MCF 10A (cell line): ENCODE measurements at places on chromosomes 3 and 15. TPM values are rescaled to one million over a fixed set of nuclear protein-coding genes. Genes with fewer than 3 reads are reported as not detected.

Gene PFN2
- 117 and 142 TPM in 2 replicates for total RNA-seq

Gene MKRN2OS
- 0.37 and 0.47 TPM in 2 replicates for total RNA-seq

DNA sequence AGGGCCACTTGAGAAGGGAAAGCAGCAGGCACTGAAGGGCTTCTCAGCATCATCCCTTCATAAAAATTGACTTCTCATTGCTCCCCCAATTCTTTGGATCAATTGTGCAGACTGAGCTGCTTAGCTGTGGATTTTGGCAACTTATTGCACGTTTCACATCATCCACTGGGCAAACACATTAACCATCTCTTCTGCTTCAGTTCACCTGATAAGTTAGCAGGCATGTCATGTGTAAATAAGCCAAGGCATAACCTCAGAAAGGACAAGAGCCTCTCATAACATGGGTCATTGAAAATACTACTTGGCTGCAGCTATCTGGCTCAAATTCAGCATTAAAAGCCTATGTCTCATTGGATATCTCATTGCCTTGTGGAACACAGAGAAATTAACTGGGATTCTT is 366.5 kb downstream of the LRRC3B start:
- DNase-seq = no peak

DNA sequence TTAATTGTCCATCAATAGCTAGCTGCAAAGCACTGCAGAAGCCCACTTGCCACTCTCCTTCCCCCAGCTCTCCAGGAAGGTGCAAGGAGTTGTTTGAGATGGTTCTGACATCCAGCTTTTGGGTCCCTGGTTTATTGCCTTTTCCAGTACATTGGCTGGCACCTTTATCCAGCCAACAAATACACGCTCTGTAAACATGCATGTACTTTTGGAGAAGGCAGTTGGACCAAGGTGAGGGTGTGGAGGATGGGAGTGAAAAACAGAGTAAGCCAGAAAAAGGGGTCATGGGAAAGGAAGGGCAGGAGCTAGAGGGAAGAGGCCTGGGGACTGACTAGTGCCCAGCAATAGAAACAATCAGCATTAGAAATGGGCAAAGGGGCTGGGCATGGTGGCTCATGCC is 102.7 kb downstream of the CGNL1 start:
- DNase-seq = no peak

Gene ADGRG7
- not detected in 2 replicates for total RNA-seq

GRCh38 chr3:188392076-188392475 is 238.1 kb downstream of the LPP start:
- DNase-seq = no peak

DNA sequence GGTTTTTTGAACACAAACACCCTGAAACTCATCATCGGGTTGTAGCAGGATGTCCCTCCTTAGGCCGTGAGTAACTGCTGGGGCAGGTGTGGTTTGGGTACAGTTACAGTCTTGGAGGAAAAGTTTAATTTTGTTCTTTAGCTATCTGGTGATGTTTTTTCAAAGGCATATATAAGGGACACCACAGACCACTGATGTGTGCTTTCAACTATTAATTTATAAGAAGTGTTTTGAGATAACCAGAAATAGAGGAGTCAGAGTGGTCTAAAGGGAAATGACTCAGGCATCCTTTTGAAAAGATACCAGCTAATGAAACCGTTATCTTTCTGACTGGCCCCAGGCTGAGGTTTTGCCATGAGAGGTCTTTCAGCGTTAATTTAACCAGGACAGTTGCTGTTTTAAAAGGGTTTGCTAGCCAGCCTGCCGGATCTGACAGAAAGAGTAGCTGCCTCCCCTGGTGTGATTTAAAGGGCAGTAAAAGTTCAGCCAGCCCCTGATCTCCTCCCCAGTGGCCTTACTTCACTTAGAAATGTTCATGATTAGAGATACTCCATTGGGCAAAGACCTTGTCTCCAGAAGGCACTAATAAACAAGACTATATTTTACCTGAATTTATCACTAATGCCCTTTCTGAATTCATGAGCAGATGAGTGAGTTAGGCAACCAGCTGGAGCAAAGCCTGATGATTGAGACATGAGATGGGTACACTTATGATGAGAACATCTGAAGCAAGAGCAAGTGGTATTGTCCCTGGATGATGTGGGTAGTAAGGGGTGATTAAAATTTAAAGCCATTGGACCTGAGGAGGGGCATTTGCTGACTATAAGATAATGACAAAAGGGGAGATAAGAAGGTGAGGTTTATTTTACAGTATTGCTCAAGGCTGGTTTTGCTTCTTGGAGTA is 482.5 kb upstream of the TBL1XR1 start:
- peak; percentile 44 for DNase-seq

DNA sequence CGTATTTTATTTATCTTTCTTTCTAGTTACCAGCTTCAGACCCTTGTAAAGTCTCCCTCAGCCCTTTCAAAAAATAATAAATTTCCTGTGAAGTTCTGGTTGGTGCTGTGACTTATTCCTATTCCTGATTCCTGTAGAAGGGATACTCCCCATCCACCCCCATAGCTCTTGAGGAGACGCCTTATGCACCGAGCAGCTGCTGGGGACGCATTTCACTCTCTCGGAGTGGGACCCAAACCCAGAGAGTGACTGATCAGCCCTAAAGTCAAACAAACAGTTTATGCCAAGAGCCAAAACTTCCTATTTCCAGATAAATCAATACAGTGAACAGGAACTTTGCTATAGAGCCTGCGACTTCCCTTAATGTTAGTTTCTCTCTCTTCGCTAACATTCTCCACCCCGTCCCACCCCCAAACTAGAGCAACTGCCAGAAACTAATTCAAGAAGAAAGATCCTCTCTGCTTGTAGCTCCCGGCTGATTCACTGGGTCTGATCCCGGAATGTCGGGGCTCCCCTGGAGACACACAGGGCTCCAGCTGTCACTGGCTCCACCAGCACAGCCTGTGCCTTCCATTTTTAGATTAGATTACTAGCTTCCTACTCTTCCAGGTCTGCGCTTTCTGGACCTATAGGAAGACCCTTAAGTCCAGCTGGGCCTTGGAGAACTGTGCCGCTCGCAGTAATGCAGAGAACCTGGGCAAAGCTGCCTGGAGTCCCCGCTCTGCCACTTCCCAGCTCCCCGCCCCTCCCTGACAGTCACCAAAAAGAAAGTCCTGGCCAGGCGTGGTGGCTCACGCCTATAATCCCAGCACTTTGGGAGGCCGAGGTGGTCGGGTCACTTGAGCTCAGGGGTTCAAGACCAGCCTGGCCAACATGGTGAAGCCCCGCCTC is 45.2 kb downstream of the KLHL25 start:
- no peak for DNase-seq

GRCh38 chr15:65888981-65889380 is 19.7 kb downstream of the RAB11A start:
- DNase-seq = no peak

DNA sequence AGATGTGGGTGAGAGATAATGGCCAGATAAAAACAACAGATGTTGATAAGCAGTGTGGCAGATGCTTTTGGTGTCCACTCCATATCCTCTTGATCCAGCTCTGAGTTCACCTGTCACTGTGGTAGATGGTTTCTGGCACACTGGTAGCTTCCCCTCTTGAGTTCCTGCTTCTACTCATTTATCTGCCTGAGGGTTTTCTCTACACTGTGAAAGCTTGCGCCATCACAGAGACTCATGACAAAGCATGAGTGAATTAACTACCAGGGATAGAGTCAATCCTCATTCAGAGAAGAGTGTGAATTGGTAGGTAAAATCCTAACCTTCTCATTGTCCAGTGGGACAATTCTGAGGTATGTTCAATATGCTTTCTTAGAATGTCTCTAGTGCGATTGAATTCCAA is 50.0 kb upstream of the ARHGEF26 start:
- DNase-seq = peak; percentile 27

- DNase-seq = no peak
Observed at GRCh38 chr3:13571831-13572750, 23.2 kb downstream of the FBLN2 start.

Gene IGSF10
- not detected in 2 replicates for total RNA-seq

DNA sequence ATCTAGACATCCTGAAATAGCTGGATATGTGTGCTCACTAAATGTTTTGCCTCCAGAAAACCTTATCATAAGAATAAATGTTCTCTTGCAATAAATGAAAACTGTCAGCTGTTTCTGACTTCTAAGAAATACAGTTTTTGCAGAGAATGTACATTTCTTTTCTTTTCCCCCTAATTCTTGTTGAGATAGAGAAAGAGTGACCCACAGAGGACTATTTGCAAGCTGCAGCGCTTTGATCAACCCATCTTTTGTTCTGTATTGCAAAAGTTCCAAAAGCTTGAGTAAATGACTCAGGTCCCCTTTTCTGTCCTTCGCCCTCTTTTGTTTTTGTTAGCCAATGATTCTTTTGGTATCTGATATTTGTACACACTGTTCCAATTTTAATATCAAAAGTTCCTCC is 141.9 kb downstream of the BBX start:
- DNase-seq = no peak

DNA sequence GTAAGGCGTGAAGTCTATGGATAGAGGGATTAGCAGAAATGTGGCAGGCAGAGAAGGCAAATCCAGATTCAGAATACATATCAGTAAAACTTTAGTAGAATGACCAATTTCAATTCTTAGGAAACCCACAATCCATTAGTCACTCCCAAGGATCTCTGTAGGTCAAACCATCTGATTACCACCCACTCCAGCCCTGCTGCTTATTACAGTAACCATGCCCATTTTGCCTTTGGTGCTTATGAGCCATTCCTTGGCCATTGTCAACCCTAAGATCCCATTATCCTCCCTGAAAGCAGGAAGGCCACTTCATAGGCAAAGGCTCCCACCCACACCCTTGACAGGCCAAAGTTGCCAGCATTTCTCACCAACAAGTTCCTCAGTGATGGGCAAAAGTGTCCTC is 5.1 kb upstream of the KLHL40 start:
- DNase-seq = no peak

Gene MCF2L2
- total RNA-seq = 2.6 and 3.4 TPM in 2 replicates

DNA sequence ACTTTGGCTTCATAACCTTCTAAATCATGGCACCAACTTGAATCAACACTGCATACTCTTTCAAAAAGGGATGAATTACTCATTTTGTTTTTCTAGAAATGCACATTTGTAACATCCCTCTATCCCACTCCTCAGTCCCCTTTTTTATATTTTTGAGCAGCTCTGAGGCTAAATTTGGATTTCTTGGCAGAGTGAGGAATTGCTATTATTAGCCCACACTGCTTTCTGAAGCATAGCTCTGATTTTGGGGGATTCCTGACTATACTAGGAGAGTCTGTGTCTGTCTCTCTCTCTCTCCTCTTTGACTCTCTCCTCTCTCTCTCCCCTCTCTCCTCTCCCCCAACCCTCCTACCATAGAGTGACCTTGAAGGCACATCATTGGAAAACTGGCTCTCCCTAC is 76.6 kb downstream of the RBPMS2 start:
- DNase-seq = no peak

- no peak for DNase-seq
Observed at GRCh38 chr3:40876496-40876895, 322.8 kb upstream of the CTNNB1 start.

DNA sequence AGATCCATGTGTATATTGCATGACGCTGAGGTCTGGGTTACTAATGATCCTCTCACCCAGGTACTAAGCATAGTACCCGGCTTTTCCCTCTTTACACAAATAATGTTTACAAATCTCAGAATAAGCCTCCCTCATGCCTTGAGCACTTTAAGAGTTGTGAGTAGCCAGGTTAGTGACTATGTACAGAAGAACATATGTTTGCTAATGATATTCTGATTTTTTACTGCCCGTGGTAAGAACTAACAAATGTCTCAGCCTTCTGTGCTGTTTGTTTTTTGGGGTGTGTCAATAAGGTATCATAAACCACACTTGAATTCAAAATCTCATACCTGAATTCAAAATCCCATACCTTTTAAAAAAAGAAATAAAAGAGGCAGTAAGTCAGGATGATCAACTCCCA is 59.5 kb downstream of the ABCC5 start:
- DNase-seq = no peak

GRCh38 chr3:194556086-194557056 is 69.6 kb upstream of the ATP13A3 start:
- peak; percentile 41 for DNase-seq

Gene PPP1R14D
- total RNA-seq = not detected in 2 replicates

- DNase-seq = peak; percentile 99
Observed at GRCh38 chr15:40793216-40793989, 13.5 kb upstream of the ZFYVE19 start.

DNA sequence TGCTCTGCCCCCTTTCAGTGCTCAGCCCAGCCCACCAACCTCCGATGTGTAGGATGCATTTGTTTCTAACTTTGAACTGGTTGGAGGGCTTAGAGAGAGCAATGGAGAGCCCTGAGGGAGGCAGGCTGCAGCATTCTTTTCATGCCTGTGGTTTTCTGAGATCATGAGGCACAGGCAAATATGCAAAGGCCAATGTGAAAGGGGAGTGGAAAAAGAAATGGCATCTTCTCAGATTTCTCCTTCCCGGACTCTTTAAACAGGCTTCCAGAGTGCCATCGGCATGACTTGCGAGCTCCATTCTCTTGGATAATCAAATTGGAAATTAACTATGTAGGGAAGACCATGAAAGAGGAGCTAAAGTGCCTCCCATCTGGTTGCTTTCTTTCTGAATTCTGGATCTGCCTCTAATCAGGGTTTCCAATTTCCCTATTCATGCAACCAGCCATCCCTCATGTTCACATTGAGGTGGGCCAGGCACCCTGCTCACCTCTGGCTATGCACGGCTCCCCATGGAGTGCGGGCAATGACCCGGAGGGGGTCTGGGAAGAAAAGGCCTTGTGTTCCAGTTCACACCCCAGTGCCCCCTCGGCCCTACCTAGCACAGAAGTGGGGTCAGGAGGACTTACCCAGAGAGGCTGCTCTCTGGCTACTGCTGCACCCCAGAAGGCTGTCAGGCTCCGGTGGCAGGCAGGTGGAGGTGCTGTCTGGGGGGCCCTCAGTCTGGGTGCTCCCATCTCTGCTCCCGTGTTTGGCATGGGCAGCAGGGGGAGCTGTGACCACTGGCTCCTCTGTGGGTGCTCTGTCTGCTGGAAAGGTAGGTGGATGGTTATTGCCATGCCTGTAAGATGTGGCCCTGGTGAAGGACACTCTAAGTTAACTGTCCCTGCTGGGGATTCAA is 16.1 kb downstream of the AMOTL2 start:
- DNase-seq = peak; percentile 90

GRCh38 chr3:106120356-106120755 is 251.5 kb upstream of the CBLB start:
- DNase-seq = peak; percentile 35

Gene HYKK
- 1.2 and 1.3 TPM in 2 replicates for total RNA-seq

DNA sequence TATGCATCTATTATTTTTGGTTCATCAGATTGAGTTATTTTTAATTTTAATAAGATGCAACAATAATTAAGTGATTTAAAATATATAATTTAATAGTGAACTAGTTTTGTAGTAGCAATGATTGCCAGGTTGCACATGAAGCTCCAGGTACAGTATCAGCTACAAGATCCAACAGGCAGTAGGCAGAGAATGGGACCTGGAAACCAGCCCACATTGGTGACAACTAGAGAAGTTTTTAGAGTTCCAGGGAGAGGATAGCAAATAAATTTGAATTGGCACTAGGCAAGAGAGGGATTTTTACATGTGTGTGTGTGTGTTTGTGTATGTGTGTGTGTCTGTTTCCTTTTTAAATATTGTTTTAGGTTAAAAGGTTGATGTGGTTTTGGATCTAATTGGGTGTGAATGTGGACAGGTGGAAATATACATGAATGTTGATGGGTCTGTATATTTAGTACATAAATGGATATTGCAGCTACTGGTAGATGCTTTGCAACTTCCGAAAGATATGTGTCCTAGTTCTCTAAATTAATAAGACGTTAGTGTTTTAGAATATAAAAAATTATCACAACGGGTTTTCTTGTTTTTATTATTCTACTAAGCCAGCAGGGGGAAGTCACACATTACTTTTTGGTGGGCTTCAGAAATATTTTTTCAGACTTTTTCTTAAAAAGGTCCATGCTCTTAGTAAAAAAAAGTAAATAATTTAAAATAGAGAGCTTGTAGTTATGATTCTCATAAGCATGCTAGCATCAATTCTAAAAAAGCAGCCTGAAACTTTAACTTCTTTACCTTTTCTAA is 110.1 kb upstream of the GBE1 start:
- DNase-seq = peak; percentile 11
